Left ventricle myocardium inferior (tissue), 1 donor: ENCODE measurements at places on chromosomes 5 and 9.

GRCh38 chr9:134502809-134503211 lies 138.8 kb upstream of the COL5A1 start:
- peak; percentile 72 for DNase-seq

- no peak for DNase-seq
Measured at GRCh38 chr9:1300941-1301340, 250.8 kb downstream of the DMRT2 start.

GRCh38 chr9:33300546-33300945 lies 10.2 kb downstream of the NFX1 start:
- no peak for DNase-seq

DNA sequence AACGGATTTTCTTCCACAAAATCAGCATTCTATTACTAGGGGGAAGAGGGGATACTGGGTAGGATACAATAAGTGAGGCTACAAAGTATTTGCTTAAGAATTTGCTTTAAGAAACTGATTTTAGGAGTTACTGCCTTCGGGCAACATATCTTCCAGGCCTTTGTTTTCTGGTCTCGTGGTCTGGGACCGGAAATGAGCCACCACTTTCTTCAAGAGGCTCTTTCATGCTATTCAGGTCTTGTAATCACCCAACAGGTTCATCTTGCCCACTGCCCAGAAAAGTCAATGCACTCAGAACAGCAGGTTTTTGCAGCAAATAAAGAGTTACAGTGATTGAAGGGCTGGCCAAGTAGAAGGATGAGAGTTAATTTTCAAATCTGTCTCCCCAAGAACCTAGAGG lies 6.6 kb upstream of the AOPEP start:
- DNase-seq = no peak

GRCh38 chr9:120926397-120926928 lies at the start of gene TRAF1:
Gene TRAF1, minus strand, starts transcription at chr9:120926796. Its CDS starts 721 bp downstream, at chr9:120926075.
- no peak for DNase-seq

DNA sequence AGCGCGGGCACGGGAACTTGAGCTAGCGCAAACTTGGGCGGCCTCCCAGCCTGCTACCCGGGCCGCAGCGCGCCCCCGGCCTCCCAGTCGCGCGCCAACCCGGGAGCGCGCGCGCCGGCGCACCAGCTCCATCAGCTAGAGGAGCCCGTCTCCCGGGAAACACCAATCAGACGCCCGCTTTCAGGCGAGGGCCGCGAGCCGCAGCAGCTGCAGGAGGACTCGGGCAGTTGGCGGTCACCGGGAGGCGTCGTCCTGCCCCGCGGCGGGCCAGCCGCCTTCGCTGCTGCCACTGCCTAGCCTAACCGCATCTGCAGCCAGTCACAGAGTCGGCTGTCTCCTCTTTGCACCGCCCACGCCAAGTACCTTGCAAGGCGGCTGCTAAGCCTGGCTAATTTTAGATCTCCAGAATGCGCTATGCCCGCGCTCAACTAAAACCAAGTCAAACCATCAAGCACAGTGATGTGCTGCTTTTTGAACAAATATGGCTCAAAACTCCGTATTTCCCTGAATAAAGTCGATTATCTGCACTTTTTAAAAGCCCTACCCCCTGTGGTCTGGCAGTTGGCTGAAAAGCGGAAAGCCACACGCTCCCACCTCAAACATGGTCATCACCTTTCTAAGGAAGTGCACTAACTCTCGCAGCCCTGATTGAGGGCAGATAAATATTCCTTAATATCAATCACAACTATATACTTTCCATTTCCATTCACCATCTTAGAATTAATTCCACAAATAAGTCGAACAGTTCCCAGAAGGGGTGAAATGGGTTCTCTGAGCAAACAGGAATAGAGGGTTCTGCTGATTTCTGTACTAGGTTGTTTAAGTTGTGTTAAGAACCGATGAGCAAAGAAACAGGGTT lies 221.8 kb downstream of the MEF2C start:
- no peak for DNase-seq

DNA sequence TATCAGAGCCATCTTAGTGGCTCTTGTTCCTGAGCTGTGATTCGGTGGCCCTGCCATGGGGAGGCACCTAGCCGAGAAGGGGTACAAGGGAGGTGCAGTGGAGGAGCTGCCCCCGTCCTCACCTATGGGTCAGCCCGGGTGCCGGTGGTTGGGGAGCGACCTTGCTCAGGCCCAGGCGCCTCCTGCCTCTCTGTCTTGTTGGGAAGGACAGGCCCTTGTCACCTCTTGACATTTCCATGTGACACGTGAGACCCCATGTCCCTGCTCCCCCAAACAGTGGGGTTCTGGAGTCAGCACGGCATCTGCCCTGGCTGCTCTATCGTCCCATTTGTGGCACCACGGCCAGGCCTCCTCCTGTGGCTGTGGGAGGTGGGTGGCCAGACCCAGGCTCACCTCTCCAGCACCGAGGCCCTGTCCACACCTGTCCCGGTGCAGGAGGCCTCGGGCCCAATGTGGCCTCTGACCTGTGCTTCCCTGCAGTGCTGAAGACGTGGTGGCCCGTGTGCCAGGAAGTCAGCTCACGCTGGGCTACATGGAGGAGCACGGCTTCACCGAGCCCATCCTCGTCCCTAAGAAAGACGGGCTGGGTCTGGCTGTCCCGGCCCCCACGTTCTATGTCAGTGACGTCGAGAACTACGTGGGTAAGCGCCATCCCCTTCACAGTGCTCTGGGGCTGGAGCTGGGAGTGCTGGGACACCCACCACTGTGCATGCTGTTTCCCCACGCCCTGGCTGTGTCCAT lies 68.9 kb downstream of the PHF2 start:
- DNase-seq = no peak

GRCh38 chr5:90421136-90421535 lies 11.6 kb upstream of the CETN3 start:
- DNase-seq = no peak

DNA sequence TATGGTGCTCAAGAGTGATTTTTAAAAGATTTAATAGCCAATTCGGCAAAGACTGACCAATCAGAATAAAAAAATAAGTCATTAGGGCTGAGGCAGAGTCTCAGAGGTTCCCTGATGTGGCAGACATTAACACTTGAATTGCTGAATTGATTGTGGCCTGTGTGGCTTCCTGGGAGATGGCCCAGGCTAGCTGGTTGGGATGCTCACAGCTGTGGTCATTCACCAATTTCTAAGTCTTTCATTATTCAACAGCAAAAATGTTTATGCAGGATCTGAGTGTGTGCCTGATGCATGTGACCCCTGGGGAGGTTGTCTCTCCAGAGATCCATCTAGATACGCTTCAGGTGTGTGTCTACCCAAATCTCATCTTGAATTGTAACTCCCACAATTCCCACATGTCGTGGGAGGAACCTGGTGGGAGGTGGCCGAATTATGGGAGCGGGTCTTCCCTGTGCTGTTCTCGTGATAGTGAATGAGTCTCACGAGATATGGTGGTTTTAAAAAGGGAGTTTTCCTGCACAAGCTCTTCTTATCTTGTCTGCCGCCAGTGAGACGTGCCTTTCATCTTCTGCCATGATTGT lies 632.6 kb upstream of the SEMA6A start:
- DNase-seq = no peak

DNA sequence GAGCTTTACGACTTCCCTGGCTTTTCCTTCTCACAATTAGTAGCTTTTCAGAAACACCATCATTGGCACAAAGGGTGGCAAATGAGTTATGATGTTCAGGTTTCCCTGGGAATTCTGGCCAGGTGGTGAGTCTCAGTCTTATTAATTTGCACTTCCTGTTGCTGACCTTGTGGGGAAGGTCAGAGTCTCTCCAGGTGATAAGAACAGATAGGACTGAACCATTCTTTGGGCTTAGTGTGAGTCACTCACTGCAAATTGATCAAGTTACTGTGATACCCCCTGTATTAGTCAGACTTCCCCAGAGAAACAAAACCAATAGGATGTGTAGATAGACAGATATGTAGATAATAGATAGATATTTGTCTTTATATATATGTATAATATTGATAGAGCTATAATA lies 53.8 kb upstream of the RANBP3L start:
- DNase-seq = no peak
